ENCODE measurements at places on chromosomes 3 and 15.

DNA sequence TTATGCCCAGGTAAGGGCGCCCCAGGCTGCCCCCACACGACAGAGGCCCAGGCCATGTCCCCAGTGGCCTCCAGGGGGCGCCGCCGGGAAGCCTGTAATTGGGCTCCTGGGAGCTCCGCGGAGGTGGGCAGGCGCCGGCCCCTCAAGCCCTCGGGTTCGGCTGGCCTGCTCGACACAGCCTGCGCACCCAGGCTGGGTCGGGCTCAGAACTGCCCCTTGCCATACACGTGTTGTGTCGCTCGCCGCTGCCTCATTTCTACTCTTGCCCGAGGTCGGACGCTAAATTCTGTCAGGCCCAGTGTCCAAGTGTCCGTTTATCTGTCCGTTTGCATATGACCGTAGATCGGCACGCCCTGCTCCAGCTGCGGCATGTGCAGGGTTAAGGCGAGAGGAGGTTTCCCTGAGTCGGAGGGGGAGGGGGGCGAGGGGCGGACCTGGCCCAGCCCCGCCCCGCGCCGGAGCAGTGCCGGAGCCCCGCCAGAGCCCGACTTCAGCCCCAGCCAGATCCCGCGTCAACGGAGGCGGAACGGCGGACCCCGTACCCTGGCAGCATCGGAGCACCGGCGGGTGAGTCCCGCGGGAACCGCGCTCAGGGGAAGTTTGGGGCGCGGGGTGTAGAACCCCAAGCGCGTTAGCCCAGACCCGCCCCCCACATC, at the start of gene KLHDC8B:
Gene KLHDC8B (plus strand): TSS at position 480 of the 656 bp plus-strand sequence. CDS start 1,172 bp downstream, outside the sequence.
- peak; percentile 96 for DNase-seq

- DNase-seq, result no peak
Observed at GRCh38 chr15:72732516-72732915, 46.5 kb downstream of the BBS4 start.

GRCh38 chr15:99090938-99091337, 13.9 kb upstream of the SYNM start:
- DNase-seq, result no peak

DNA sequence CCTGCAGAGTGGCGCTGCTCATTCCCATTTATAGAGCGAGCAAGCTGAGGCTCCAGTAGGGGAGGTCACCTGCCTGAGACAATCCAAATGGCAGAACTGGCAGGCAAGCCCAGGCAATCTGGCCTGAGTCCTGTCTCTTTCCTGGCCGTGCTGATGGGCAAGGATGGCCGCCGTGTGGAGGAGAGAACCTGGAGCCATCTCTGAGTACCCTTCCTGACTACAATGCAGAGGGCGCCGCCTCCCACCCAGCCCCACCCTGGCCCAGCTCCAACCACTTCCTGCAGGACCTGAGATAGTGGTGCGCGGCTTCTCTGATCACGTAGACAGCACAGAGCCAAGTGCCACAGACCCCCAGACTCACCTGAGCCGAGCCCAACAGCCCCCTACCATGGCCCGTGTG, 7.0 kb downstream of the TLR9 start:
- no peak for DNase-seq

DNA sequence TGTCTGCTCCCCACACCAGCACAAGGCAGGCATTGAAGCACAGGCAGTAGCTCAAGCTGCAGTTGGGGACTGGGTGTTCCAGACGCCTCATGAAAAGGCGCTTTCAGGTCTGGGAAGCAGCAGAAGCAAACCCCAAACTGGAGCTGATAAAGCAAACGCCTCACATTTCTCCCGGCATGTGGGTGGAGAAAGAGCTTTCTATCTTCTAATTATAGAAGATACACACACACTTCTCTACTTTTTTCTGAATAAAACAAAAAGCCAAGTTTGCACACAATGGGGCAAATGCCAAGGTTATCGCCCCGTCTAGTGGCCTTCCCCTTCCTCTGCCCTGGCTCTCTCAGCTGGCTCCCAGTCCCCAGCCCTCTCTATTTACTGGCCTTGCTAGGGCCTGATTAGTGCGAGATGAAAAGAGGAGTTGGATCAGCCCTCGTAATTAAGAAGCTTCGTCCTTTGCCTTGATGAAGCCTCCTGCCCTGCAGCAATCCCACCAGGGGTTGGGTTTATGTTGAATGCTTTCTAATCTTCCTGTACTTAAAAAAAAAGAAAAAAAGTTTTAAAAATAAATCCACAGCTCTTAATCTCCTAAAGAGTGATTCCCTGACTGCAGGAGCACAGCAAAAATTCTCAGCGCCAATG, 120.2 kb downstream of the MEGF11 start:
- DNase-seq, result no peak

- DNase-seq, result no peak
Observed at GRCh38 chr3:177827511-177828207, 630.4 kb upstream of the TBL1XR1 start.

- DNase-seq, result no peak
Observed at GRCh38 chr3:142618917-142619461, 22.8 kb downstream of the PLS1 start.

- peak; percentile 51 for DNase-seq
Observed at GRCh38 chr3:168248383-168249204, 152.9 kb upstream of the GOLIM4 start.

- DNase-seq, result no peak
Observed at GRCh38 chr3:136783708-136784191, 31.6 kb upstream of the STAG1 start.

DNA sequence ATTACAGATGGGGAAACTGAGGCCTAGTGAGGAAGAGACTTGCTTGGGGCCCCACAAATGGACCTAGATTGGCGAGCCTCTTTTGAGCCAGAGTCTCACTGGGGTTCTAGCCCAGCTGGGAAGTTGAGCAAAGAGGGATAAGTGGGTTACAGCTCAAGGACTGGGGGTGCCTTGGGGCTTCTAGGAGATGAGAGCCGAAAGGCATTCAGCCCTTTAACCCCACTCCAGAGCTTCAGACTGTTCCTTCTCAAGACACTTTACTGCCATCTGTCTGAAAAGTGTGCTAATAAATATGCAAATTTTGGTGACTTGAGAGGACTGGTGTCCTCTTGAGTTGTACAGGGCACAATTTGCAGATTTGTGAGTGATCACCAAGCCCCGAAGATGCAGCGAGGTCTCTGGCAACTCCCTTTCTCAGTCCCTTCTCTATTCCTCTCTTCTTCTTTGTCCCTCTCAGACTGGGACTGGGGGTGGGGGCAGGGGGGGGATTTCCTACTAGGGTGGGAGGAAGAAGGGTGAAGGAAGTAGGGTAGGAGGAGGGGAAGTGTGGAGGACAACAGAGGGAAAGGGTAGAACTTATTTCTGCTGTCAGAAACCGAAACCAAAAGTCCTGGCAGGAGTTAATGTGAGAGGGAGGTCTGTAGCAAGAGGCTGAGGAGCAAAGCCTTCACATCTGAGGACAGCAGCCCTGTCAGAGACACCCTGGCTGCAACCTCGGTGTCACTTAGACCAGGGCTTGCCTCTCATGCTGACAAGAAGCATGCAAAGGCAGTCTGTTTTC, 16.2 kb upstream of the ANKDD1A start:
- DNase-seq, result no peak

DNA sequence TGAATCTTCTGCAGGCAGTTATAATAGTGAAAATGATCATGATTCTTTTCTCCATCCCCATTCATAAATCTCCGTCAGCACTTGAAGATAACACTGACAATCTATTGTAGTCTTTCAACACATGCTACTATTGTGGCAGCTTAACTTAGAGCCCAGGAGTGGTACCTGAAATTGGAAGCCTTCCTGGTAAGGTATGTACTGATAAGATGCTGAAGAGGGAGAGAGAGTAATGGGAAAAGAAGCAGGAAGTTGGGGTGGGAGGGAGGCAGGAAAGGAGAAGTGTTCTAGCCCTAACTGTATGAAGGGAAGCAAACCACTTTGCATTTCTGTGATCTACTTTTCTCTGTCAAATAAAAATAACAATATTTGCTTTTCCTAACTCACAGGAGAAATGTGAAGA, 197.4 kb upstream of the RORA start:
- DNase-seq, result no peak

DNA sequence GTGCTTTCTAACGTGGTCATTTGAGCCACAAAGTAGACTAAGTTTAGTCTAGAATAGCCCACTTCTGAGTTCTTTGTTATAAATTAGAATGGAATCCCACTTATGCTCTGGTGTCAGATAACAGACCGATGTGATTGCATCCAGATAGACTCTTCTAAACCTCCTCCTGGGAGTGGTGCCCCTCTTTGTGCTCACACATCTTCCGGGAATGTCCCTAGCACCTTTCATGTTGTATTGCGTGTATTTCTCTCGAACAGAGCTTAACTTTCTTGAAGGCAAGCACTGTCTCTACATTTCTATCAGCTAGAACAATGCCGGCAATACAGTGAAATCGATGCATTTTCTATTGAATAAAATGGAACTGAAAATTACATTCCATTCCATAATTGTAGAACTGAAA, 23.0 kb downstream of the CP start:
- DNase-seq, result peak; percentile 40

DNA sequence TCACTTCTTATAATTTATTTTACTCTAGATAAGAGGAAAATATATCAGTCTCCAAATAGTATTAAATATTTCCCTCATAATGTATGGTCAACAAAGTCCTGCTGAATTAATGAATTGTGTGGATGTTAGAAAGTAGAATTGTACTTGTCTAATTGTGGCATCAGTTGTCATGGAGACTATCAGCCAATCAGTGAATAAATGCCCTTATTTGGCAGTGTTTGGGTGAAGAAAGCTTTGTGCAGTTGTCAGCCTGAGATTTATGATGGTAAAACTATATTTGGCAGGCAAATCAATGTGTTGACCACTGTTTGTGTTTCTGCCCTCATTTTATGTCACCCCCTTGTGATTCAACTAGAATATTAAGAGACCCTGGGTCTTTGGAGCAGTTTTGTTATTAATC, 293.6 kb upstream of the MDFIC2 start:
- DNase-seq, result no peak

DNA sequence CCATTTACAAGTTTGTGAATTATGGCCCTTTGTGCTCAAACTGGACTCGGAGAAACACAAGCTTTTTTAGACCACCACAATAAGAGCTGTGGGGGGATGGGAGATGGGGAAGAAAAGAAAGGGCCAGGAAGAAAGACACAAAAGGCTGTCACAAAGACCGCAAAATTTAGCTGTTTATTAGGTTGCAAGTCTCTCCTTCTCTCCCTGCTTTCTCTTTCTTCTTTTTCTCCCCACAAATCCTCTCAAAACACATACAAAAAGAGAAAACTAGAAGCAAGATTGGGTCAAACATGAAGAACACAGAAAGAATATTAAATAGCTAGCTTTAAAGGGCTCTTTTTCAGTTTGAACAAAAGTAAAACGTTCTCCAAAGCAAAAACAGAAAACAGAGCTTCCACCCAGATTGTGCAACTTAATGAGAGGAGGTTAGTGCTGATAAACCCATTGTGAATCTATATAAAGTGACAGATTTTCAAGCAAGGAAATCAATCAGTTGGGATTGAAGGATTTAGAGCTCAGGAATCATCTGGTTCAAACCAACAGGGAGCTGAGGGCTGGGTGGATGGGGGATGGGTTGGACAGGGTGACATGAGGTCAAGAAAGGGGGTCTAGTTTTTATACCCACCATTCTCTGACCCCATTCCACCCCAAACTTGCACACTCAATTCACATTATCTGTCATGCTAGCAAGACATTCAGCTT, 87.3 kb downstream of the DHX30 start:
- no peak for DNase-seq

DNA sequence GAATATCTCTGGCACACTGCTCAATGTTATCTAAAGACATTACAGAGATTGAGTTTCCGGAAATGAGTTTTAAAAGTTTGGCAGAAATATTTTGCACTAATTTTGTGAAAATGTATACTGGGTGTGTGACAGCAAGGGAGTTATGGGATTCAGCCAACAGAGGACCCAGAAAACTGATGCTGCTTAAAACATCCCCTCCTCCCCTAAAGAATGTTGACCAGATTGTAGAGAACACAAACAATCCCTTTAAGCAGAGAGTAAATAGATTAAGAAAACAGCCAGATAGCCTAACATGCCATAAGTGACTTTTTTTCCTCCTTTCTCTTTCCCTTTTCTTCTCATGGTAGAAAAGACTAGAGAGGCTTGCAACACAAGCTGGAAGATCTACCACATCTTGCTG, 928.0 kb upstream of the ALCAM start:
- no peak for DNase-seq

All from WTC11 (cell line).